ENCODE measurements at places on chromosomes 3 and 15.

DNA sequence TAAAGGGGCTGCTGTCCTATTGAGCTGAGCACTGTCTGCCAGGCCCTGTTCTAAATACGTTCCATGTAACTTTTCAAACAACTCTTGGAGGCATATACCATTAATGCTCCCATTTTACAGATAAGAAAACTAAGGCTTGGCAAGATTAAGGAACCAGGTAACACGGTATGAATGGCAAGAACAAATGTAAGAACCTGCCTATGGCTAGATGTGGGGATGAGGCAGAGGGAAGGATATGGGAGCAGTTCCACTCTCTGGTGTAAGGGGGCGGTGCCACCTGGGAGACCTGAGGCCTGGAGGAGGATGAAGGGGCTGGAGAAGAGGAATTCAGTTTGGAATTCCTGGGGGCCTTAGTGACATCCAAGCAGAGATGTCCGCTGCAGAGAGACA lies 3.8 kb upstream of the LMAN1L start:
- DNase-seq: no peak

DNA sequence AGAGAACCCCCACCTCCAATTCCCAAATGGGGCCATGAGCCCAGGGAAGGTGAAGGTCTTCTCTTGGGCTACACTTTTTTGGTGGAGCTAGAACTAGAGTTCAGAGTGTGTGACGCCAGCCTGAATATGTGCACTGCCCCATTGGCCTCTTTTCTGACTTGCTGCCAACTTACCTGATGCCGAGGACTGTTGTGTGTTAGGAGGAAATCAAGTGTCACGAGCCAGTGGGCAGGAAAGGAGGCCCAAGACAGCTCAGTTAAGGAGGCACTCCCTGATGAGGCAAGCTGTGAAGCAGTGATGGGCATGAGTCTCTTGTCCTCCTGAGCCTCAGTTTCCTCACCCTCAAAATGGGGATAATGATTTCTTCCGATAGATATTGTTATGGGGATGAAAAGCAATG lies 107.8 kb downstream of the ANP32A start:
- DNase-seq: no peak

DNA sequence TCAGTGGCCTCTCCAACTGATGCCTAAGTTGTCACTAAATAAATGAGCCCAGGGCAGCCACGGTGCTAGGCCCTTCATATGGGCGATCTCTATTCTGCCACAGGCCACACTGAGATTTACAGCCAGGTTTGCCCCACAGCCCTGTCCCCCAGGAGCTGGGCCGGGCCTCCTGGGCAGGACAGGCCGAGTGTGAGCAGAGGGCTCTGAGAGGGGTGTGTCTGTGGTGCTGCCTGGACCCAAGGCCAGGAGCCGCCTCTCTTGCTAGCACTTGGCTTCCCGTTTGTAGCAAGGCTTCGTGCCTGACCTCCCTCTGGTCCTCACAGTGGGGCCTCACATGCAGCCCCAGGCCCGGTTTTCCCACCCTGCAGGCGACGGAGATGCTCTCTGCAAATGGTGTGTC lies 67.1 kb upstream of the SEC22A start:
- DNase-seq: no peak

DNA sequence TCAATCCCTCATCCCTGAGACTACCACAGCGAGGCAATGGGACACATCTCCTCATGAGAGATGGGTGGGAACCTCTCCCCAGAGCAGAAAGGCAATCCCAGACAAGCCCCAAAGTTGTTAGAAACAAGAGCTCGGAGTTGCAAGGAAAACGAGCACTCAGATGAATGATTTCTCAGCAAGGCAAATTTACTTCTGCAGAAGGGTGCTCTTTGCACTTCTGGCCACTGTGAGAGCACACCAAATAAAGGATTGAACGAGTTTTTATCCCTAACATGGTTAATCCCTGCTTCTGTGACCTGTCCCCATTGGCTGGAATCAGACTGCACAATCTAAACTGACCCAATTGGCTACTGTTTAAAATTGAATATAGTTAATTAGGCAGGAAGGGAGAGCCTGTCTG lies 339.1 kb upstream of the POU1F1 start:
- no peak for DNase-seq

DNA sequence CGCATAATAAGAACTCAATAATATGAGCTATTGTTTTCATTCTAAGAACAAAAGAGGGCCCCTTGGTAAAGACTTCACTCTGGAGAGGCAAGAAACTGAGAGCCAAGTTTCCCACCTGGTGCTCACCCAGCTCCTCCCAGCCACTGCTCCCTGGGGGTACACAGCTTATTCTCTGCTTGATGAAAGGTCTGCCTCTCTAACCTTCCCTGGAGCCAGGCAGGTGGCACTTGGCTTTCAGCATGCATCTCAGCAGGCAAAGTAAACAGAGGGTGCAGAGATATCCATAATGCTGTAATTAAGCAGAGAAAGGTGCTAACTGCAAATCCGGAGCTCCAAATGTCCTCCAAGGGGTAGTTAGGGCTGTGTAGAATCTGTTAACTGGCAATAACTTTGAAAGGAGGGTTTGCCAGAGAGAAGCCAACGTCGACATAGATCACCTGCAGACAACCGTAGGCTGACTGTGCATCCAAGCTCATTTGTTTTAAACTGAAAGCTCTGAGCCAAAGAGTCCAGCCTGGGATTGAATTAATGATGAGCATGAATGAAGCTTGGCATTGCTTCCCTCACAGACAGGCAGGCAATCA lies 159.6 kb upstream of the PROK2 start:
- DNase-seq: no peak

- DNase-seq: no peak
Observed at GRCh38 chr15:33256874-33257273, 53.9 kb upstream of the RYR3 start.

- no peak for DNase-seq
Observed at GRCh38 chr3:60101621-60102020, 1051.8 kb upstream of the CFAP20DC start.

DNA sequence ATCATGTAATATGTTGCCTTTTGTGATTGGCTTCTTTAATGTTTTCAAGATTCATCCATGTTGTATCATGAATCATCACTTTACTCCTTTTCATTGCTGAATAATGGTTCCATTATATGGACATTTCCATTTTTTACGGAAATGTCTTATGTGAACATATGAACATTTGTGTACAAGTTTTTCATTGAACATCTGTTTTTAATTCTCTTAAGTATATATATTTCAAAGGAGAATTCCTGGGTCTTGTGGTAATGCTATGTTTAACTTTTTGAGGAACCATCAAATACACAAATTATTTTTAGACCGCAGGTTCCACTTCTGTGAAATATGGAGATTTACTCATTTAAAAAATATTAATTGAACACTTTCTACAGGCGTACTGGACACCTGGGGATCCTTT lies 85.7 kb downstream of the ARIH1 start:
- DNase-seq: no peak

DNA sequence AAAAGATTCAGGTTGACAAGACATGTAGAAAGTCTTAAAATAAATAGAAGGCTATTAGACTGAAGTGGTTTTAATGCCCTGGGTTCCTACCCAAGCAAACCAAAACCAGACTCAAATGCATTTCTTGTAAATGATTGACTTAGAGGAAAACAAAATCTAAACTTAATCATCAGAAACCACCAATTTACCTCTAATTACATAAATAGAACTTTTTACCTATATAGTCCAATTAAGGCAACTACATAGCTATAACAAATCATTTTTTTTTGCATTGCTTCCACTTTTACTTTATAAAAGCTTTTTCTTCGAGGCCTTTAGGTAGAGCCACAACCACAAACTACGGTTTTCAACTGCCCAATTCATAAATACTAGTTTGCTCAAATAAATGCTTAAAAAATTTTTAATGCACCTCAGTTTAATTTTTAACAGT lies 231.3 kb upstream of the ARHGEF26 start:
- DNase-seq: no peak

DNA sequence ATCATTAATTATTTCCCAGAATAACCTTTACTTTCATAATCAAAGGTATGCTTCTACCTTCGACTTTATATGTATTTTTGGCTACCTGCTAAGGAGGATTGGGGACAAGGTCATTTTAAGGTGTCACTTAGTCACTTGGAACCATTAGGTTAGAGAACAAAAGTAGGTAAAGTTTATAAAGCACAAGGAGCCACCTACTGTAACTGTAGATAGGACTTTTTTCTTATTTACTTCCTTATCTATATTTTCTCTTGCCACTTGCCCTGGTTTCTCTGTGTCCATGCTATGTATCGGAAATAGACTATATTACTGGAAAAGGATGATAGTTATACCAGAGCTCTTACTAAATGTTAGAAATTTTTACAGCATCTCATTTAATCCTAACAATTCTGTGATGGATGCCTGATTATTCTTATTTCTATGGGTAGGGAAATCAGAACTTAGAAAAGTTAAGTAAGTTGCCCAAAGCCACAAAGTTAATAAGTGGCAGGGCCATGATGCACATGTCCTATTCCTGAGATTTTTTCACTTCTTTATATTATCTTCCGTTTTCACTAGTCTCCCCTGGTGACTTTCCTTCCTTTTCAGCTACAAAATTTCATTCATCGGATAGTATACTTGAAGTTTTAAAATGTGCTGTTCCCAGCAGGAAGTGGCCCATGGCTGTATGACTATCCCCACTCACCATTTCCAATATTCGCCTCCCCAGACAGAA lies 132.5 kb downstream of the CMSS1 start:
- no peak for DNase-seq

- no peak for DNase-seq
Observed at GRCh38 chr15:79593119-79593869, 161.2 kb downstream of the MINAR1 start.

DNA sequence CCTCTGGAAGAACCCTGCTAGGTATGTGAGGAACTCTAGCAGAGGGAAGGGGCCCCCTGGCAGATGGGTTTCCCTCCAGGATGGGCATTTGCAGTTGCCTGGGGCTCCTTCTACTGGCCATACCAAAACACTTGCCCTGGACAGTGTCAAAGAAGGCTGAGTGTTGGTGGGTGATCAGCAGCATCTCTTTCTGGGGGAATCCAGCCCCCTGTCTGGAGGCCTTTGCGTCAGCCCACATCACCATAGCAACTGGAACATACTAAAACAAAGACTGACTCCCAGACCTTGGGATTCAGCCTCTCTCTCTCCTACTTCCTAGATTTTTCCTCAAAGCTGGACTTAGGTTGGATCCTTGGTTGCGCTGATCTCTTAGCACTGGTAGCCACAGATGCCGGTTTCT lies 8.1 kb downstream of the CEMIP start:
- DNase-seq: no peak

GRCh38 chr3:192827208-192827607 lies 90.4 kb downstream of the MB21D2 start:
- no peak for DNase-seq

- no peak for DNase-seq
Observed at GRCh38 chr3:71584394-71585011, 975 bp upstream of the FOXP1 start.
